ENCODE measurements at places on chromosomes 12 and 14. TPM values are rescaled to one million over a fixed set of nuclear protein-coding genes. Genes with fewer than 3 reads are reported as not detected.
A peak's percentile ranks its signal among the peaks of the same experiment; 100 is the strongest.

Gene KRT82
- not detected for total RNA-seq

Gene C12orf50
- total RNA-seq, result not detected

DNA sequence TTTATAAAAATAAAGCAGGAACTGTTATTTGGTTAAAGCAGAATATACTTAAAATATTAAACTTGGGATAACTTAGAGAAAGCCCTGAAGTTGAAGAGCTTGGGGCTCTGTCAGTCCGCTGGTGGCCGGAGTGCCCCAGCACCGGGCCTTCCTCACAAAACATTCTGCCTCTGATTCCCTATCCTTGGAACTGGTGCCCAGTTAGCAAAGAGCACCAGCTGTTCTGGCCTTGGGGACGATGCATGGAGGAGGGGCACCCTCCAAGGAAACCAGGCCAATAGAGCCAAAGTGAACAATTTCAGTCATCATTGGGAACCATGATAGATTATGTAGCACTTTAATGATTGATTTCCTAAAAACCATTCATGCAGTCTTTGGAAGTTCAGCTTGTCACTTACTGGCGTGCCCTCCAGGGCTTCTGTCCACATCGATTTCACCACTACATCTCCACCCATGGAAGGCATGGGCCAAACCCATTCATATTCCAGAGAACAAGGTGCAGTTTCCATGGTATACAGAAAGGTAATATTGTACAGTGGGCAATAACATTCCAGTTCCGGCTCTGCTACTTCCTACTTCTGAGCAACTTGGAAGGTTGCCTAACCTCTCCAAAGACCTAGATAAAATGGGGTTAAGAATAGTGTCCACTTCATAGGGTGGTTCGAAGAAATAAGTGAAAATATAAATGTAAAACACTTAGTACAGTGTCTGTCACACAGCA, 145.9 kb downstream of the ETV6 start:
- H3K4me3 ChIP-seq, result no peak overlapping the region
- peaks cover 50% of the 10 kb centered on the region for H3K4me1 ChIP-seq
- peak overlapping the region; percentile 83 for H3K27ac ChIP-seq

Gene TAS2R43
- not detected for total RNA-seq

Gene KCNA5
- total RNA-seq, result not detected

Gene STAB2
- 0.25 TPM for total RNA-seq

GRCh38 chr14:32507029-32507984, 178.2 kb downstream of the AKAP6 start:
- no peaks in the 10 kb centered on the region for H3K27me3 ChIP-seq
- no peak overlapping the region for H3K27ac ChIP-seq

DNA sequence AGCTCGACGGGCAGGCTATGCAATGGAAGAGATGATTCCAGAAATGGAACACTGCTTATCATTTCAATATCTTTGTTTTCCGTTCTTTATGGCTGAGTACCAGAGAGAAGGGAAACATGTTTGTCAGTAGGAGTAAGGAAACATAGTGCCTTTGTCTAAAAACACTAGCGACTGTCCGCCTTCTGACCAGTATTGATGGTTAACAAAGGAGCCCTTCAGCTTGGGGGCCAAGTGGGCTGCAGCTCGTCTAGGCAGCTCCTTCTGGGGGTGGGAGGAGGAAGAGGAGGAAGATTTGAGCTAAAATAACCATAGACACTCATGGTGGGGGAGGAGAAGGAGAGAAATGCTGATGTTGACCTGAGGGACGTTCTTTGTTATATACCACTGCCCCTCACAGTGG, 15.0 kb downstream of the COQ5 start:
- H3K4me1 ChIP-seq, result no peaks in the 10 kb centered on the region
- H3K27me3 ChIP-seq, result no peaks in the 10 kb centered on the region
- H3K36me3 ChIP-seq, result peaks cover 2% of the 10 kb centered on the region

Gene PRH2
- not detected for total RNA-seq

- H3K27ac ChIP-seq, result no peak overlapping the region
- no peaks in the 10 kb centered on the region for H3K27me3 ChIP-seq
- no peak overlapping the region for H3K4me3 ChIP-seq
Observed at GRCh38 chr12:80565271-80565670, 121.2 kb downstream of the PTPRQ start.

GRCh38 chr14:77579065-77579464, 37.4 kb downstream of the SPTLC2 start:
- H3K36me3 ChIP-seq, result no peaks in the 10 kb centered on the region
- no peak overlapping the region for H3K4me3 ChIP-seq
- peaks cover 5% of the 10 kb centered on the region for H3K4me1 ChIP-seq

DNA sequence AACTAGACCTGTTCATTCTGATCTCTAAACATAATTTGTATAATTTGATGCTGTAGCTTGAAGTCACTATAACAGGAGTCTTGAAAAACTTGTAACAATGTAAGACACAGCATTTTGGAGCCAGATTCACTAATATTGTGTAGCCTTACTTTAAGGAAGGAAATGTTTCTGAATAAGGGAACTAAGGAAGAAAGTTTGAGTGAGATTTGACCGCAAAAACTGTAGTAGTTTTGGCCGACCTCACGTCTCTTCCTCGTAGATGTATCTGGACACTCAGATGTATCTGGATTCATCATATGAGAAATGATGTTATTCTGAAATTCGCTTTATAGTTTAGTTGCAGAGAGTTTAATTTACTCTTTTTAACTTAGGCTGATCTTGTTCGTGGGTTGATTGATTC, 13.9 kb upstream of the DNAH10 start:
- DNase-seq, result no peak
- H3K27me3 ChIP-seq, result no peaks in the 10 kb centered on the region
- H3K27ac ChIP-seq, result no peak overlapping the region
- H3K4me3 ChIP-seq, result no peak overlapping the region

GRCh38 chr14:33914676-33915516, 36.0 kb downstream of the EGLN3 start:
- no peak overlapping the region for H3K4me3 ChIP-seq
- H3K27ac ChIP-seq, result no peak overlapping the region
- DNase-seq, result no peak
- H3K36me3 ChIP-seq, result no peaks in the 10 kb centered on the region

Gene CLEC4C
- not detected for total RNA-seq

Gene RPAP3
- 58.1 TPM for total RNA-seq

- peaks cover 2% of the 10 kb centered on the region for H3K36me3 ChIP-seq
- H3K27ac ChIP-seq, result no peak overlapping the region
- no peak overlapping the region for H3K4me3 ChIP-seq
- H3K27me3 ChIP-seq, result no peaks in the 10 kb centered on the region
- H3K4me1 ChIP-seq, result no peaks in the 10 kb centered on the region
- DNase-seq, result no peak
Observed at GRCh38 chr12:112176321-112177010, 51.1 kb downstream of the TRAFD1 start.

- H3K27ac ChIP-seq, result peak overlapping the region; percentile 64
- peaks cover 25% of the 10 kb centered on the region for H3K4me1 ChIP-seq
- no peaks in the 10 kb centered on the region for H3K27me3 ChIP-seq
- H3K36me3 ChIP-seq, result no peaks in the 10 kb centered on the region
- DNase-seq, result no peak
Observed at GRCh38 chr12:65334521-65334920, 56.0 kb downstream of the MSRB3 start.

Gene TDRD9
- not detected for total RNA-seq

- H3K36me3 ChIP-seq, result no peaks in the 10 kb centered on the region
- no peak overlapping the region for H3K27ac ChIP-seq
- no peaks in the 10 kb centered on the region for H3K27me3 ChIP-seq
Observed at GRCh38 chr14:99655521-99655920, 10.6 kb downstream of the HHIPL1 start.

Data from Caco-2 (cell line).